NCI-H2081 treated with DMSO at 0.1 percent for 48 hours (cell line): ENCODE measurements at places on chromosomes 6 and 20.

GRCh38 chr20:49894073-49894470 lies 21.3 kb downstream of the SPATA2 start:
- no peak for DNase-seq

GRCh38 chr20:3032624-3033023 lies 10.8 kb upstream of the GNRH2 start:
- DNase-seq: no peak

DNA sequence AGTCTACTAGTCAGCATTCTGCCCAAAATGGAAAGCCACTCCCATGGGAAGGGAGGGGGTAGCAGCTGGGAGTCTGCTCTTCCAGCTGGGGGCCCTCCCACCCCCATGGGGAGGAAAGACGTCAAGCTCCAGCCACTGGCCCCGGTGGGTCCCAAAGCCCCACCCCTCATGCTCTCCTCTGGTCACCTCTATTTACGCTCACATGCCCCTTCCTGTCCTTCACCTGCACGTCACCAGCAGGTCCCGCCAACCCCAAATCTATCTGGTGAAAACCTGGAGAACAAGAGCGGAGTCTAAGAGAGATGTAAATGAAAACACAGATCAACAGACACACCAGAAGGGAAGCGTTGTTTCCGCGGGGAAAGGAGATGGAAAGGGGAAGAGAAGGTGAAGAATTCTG lies 30.0 kb upstream of the ZBP1 start:
- no peak for DNase-seq

- no peak for DNase-seq
Measured at GRCh38 chr20:43942201-43942590, 27.5 kb downstream of the TOX2 start.

DNA sequence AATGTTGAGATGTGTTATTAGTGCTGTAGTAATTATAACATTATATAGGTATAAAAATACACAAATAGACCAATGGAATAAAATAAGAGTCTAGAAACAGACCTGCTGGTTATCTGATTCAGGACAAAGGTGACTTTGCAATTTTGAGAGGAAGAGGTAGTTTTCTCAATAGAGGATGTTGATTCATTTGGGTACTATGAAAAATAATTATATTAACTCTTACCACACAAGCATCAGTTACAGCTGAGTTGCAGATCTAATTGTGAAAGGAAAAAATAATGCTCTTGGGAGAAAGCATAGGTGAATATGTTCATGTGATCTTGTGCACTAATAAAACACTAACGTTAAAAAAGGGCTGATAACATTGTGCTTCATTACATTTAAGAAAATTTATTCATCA lies 103.0 kb downstream of the BCKDHB start:
- no peak for DNase-seq

- DNase-seq: no peak
Measured at GRCh38 chr20:58330249-58330648, 20.7 kb downstream of the RAB22A start.

DNA sequence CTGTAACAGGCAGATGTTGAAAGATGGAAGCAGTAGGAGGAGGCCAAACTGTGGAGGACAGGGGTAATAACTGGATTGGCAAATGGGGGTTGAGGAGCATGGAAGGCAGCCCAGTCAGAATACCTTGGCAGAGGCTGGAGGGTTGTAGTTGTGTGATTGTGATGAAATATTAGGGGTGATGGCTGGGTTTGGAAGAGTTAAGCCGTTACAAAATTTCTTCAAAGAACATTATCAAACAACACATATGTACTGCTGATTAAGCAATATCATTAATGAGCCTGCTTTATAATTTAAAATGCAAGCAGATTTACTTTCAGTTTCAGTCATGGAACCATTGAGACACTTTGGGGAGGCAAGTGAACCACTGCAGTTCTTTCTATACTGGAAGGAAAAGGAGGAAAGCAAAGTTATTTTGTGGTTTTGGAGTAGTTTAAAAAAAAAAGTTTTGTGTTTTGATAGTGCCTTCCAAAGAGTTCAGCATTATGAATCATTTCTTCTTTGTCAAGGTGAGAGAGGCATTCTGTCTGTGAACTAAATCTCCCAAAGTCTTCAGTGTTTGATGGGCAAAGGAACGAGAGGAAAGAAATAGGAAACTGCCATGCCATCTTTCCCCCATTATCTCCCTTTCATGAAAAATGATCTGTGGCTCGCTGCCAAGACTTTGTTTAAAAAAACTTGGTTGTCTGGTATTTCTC lies 20.7 kb downstream of the FOXO3 start:
- no peak for DNase-seq

- no peak for DNase-seq
Measured at GRCh38 chr6:2209226-2209809, 36.1 kb downstream of the GMDS start.

DNA sequence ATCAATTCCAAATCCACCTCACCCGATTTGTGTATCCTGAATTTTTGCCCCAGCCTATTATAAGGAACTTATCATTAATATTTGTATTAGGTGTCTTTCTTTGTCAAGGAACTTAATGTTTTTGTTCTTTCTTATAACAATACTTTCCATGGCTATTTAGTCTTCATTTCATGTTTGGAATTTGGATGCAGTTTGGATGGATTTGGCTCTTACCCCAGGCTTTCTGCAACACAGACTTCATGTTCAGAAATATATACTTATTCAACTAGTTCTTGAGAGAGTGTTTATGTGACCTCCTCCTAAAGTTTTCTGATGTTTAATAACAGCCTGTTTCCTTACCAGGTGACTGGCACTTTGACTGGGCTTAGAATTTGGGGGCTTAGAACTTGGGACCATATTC lies 35.9 kb upstream of the TOX2 start:
- no peak for DNase-seq

DNA sequence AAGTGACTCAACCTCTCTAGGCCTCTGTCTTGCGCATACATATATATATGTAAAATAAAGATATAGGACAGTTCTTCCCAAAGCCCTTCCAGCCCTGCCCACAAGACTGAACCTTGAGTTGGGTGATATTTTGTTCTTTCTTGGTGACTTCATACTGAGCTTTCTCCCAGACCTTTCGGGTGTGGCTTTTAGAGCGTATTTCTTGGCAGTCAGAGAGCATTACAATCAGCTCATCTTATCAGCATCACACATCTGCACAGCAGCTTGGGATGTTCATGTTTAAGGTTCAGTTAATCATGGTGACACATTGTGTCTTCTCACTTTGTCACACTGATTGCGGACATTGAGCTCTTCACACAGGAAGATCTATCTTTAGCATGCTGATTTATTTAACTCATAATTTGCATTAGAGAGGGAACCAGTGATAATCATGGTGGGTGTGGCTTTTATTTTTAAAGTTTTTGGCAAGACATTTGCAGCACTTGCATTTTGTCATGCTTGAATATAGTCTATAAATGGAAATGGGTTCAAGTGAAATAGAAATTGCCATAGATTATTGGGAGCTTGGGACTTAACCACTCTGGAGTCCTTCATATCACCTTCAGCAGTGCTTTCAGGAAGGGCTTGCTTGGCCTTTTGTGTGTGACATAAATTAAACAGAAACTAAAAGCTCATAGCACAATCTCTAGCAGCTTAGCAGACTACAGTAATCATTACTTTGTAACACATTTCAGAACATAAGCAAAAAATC lies 8.3 kb downstream of the KIF3B start:
- no peak for DNase-seq

GRCh38 chr6:19034986-19035385 lies 647.8 kb downstream of the RNF144B start:
- no peak for DNase-seq

DNA sequence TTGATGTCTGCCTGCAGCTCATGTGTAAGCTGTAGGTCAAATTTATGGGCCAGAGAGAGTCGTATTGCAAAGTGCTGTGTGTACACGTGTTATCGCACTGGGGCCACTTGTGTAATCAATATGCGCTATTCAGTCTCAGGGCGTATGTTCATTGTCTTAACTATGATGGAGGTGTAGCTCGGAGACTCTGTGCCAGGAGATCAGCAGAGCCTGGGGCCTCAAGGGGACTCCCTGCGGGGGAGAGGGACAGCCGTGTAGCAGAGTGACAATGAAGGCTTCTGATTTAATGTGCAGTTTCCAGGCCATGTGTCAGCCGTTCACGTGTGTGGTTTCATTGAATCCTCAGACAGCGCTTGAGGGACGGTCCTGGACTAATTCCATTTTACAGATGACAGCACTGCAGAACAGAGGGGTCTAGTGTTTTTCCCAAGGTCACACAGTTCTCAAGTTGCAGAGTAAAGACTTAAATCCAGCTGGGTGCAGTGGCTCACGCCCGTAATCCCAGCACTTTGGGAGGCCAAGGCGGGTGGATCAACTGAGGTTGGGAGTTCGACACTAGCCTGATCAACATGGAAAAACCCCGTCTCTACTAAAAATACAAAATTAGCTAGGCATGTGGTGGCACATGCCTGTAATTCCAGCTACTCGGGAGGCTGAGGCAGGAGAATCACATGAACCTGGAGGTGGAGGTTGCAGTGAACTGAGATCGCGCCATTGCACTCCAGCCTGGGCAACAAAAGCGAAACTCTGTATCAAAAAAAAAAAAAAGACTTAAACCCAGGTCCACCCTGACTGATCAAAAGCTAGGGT lies 242.5 kb downstream of the PREX1 start:
- DNase-seq: no peak

- no peak for DNase-seq
Measured at GRCh38 chr6:107707346-107708275, 116.5 kb downstream of the SCML4 start.

- DNase-seq: no peak
Measured at GRCh38 chr6:129759796-129760605, 50.0 kb upstream of the ARHGAP18 start.

GRCh38 chr6:132813173-132813856 lies 1.1 kb upstream of the RPS12 start:
- DNase-seq: no peak

- DNase-seq: no peak
Measured at GRCh38 chr6:43772681-43773049, 2.7 kb downstream of the VEGFA start.

- DNase-seq: no peak
Measured at GRCh38 chr6:111596784-111597183, 8.9 kb downstream of the TRAF3IP2 start.

DNA sequence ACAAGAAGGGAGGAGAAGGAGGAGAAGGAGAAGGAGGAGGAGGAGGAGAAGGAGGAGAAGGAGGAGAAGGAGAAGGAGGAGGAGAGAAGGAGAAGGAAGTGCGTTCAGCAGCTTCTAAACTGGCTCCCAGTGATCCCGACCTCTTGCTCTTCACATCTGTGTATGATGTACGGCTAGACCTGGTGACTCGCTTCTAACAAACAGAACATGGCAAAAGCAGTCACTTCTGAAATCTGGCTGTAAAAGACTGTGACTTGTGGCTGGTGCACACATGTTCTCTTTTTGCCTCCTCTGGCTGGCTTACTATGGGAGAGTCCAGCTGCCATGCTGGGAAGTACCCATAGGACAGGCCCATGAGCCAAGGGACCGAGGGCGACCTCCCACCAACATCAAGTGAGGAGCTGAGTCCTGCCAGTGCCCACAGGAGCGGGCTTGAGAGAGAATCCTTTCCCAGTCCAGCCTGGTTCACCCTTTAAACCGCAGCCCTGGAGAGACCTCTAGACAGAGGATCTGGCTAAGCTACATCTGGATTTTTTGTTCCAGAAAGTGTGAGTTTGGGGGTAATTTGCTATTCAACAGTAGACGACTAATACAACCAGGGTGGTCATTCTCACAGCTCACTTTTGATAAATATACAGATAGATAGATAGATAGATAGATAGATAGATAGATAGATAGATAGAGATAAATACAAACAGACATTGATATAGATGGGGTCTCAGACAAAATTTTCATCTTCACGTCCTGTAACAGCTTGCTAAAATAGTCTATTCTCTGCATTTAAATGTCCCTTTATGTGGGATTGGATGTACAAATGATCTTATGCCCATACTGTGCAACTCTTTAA lies 42.3 kb downstream of the RPP40 start:
- DNase-seq: no peak

DNA sequence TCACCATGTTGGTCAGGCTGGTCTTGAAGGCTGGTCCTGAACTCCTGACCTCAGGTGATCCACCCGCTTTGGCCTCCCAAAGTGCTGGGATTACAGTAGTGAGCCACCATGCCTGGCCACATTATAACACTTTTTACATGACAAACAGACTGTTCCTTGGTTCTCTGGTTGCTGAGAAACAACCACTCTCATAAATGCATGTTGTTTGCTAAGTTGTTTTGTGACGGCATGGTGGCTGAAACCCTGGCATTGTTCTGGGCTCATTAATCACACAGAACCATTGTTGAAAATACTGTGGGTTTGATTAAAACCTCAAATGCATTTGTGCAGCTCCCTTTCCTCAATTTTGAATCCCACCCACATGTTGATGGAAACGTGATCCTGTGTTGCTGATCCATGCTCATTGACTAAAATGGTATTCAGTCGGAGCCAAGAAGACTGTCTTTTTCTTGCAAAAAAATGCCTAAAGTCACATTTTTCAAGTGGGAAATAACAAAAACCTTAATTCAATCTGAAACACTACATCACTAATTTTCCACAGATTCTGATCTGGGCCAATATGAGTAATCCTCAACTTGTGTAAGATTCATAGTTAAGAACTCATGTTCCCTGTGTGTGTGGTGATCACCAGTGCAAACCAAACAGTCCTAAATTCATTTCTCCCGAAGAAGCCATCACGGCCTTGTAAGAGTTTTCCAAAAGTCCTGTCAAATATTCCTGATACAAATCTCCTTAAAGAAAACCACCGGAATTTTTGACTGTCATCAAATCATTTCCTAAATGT lies 132.8 kb downstream of the FNDC1 start:
- no peak for DNase-seq

- no peak for DNase-seq
Measured at GRCh38 chr6:137894779-137895385, 27.8 kb downstream of the TNFAIP3 start.

- no peak for DNase-seq
Measured at GRCh38 chr20:18273738-18274137, 14.6 kb upstream of the ZNF133 start.

DNA sequence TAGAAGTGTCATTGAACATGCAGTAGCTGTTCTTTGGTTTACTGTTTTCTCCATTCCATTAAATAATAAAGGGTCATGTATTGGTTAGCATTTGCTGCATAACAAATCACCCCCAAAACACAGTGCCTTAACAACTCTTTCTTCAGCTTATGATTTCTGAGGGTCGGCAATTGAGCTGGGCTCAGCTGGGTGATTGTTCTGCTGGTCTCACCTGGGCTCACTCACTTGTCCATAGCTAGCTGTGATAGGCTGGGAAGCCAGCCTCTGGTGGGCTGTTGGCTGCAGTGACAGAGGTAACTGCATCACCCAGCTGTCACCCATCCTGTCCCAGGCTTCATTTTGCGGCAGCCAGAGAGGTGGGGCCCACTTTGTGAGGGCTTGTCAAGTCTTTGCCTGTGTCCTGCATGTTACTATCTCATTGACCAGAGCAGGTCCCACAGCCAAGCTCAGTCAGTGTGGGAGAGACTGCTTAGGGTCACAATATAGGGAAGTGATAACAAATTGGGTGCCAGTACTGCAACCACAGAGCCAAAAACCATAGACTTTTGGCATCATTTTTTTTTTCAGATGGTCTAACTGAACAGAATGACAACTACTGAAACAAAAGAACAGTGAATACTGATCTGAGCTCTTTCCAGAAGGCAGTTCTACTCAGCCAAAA lies 76.9 kb downstream of the SYNDIG1 start:
- no peak for DNase-seq
